GM04503 (cell line): ENCODE measurements at places on chromosomes 5 and 9.

GRCh38 chr9:127167560-127168326 is 45.3 kb upstream of the ANGPTL2 start:
- no peak for DNase-seq

DNA sequence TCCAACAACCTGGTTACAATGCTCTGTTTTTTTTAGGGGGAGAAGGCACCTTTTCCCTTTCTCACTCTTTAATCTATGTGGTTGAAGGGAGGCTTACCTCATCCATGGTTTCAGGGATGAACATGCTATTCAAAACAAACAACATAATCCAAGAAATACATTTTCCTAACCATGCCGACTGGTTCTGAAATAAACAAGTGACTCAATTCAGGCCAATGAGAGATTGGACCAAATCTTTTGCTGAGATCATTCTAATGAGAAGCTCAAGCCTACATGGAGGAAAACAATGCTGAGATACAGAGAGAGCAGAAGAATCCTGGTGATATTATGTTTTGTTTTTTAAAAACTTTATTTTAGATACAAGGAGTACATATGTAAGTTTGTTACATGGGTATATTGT is 46.8 kb upstream of the ELL2 start:
- DNase-seq: no peak

DNA sequence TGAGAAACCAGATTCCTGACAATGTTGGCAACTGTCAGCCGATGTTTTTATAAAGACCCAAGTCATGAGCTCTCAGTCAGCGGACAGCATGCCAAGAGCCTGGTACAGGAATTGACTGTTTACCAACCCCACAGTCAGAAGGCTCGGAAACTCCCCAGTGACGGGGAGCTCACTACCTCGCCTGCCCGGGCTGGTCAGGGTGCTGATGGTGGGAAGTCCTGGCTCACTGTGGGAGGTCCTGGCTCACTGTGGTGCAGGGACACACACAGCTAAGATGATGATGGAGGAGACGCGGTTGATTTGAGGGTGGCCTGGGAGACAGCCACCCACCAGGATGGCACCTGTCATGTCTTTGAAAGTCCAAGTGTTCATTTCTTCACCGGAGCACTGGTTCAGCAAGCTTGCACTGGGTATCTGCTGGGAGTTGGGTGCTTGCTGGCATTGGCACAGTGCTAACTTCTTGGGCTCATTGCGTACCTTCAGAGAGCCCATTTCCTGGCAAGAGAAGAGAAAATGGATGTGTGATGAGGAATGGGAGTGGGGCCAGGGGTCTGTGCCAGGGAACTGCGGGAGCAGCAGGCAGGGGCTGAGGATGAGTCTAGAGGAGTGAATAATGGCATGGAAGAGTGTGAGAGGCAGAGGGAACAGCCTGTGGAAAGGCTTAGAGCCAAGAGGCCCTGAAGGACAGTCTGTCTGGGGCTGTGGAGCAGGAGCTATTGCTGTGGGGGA is 15.3 kb downstream of the ASS1 start:
- no peak for DNase-seq

GRCh38 chr9:131464354-131465000 is 38.2 kb upstream of the POMT1 start:
- DNase-seq: no peak

DNA sequence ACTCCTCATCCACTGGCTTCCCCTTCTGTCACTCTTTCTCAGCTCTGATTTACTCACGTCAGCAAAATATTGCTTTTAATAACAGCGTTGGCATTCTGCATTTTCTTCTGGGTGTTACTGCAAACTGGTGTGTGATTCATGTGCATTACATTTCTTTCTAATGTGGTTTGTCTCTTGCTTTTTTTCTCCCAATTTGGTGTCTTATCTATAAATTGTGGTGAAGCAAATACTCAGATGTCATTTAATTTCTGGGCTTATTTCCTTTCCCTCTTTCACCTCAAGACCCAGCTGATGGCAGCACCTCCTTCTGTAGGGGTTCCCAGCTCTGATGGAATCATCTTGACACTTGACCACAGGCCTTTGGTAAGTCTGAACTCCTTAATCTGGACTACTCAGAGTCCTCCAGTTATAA is 180.7 kb upstream of the ZNF618 start:
- no peak for DNase-seq

GRCh38 chr9:121289026-121289771 is 21.2 kb downstream of the GSN start:
- no peak for DNase-seq

GRCh38 chr9:130448035-130448624 is 3.4 kb downstream of the ASS1 start:
- DNase-seq: no peak

- no peak for DNase-seq
These were observed 29.5 kb upstream of the SMU1 start for GRCh38 chr9:33105959-33106358.

- DNase-seq: no peak
These were observed at the start of gene PROB1 for GRCh38 chr5:139394654-139395566. PROB1 (minus strand) TSS chr5:139395104; CDS start chr5:139395081, 23 bp downstream.

DNA sequence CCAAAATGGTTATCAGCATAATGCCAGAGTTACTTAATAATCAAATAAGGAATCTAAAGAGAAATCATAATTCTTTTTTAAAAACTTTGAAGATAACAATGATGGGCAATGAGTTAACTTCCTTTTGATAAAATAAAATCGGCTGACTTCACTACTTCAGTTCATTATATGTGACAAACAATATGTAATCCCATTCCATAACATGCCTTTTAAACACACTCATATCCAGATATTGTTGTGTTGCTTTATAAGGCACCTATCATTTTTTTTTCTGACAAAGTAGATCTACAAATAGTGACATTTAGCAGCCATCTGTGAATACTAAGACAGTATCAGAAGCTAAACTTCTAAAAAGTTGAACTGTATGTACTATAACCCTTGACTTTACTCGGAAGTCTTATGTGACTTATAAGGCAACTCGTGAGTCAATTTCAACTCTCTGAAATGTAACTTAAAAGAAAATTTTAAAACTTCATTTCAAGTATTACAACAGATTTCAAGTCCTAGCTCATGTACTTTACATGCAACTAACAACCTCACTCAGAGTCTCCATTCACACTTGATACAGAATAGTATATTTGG is 7.5 kb downstream of the ADAMTS6 start:
- no peak for DNase-seq

DNA sequence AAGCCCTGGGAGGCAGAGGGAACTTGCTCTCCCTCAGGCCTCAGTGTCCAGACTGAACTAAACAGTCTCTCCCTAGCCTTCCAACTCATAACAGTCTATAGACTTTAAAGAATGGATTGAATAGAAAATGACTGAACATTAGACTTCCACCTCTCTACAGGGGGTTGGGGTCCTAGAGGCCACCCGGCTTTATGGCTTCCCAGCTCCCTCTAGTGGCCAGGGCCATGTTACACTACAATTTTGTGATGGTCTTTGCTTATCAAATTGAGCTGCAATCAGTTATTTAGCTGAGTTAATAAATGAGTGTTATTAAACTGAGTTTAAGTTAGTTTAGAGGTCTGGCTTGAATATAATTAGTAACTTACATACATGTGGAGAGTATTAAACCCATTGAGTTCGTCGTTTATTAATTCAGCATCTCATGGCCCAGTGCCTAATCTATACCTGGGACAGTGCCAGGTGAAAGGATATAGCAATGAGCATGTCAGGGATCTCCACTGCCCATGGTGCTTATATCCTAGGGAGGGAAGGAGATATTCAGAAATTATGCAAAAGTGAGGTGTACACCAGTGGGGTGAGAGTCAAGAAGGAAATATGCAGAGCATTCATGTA is 105.2 kb downstream of the SH3TC2 start:
- DNase-seq: no peak

DNA sequence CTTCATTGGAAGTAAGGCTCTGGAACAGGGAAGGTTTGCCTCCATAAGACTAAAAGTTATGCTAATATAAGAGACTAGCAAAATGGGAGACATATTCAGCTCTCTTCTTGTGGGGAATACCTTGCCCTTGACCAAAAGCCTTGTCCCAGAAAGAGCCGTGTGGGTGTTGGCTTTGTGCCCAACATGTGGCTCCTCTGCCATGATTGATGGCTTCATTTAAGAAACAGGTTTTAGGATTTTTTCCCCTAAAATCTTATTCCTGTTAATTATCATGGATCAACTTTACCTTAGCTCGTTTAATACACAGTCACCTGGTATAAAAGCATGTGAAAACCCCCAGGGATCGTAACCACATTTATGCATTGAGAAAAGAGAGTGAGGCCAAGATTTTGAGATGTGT is 38.9 kb downstream of the DOCK8 start:
- DNase-seq: no peak

- DNase-seq: no peak
These were observed 36.8 kb downstream of the EGR1 start for GRCh38 chr5:138502121-138502520.

- DNase-seq: no peak
These were observed 1.9 kb upstream of the SNAPC3 start for GRCh38 chr9:15420796-15421195.

GRCh38 chr5:172410662-172411483 is 43.5 kb downstream of the SH3PXD2B start:
- no peak for DNase-seq

- DNase-seq: no peak
These were observed 6.7 kb downstream of the ECM2 start for GRCh38 chr9:92529124-92529523.

GRCh38 chr5:129382921-129383672 is 77.0 kb upstream of the ADAMTS19 start:
- DNase-seq: no peak

DNA sequence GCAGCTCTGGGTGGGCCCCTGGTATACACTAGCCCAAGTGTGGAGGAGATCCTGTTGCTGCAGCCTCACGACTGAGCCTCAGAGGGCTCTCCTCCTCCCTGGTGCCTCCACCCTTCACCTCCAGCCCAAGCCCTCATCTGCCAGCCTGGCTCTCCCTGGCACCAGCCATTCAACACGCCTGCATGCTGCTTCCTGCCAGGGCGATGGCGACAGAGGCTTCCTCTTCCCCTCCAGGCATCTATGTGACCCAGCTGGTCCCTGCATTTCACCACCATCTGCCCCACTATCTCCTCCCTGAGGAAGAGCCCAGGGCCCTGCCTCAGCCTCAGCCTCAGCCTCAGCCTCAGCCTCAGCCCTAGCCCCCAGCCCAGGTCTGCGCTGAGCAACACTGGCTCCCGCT is 54.8 kb upstream of the ANGPTL2 start:
- no peak for DNase-seq

DNA sequence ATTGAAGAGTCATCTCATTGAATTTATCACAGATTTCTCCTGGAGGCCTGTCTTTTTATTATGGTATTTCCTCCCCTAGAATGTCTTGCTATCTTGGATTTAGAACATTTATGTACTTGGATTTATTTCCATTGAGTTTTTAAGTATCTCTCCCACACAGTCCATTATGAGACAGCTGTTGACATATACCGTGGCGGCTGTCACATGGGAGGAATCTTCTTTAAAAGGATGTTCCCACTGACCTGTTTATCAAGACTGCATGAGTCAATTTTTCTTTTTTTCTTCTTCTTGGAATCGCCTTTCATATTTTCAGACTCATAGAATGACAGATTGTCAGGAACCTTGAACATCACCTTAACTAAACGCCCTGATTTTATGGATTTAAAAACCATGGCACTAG is 2.9 kb upstream of the CAVIN4 start:
- no peak for DNase-seq

DNA sequence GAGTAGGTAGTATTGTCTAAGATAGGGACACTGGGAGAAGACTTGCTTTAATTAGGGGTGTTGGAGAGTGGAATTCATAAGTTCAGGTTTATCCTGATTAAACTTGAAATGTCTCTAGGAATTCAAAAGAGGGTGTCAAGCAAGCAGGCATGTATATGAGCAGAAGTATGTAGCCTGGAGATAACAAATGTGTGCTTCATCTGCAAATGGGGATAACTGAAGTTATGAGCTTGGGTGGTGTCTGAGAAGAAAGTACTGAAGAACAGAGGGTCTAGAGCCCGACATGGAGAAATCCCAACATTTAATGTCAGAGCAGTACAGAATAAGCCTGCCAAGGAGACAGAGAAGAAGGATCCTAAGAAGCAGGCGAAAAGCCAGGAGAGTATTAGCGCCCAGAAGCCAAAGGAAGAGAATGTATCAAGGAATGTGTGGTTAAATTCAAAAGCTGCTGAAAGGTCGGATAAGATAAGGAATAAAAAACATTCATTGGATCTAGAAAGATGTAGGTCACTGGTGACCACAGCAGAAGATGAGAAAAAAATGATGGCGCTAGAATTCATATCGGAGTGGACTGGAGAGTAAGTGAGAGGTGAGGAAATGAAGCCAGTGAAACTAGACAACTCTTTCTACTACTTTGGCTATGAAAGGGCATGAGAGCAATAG is 401.5 kb upstream of the PIK3R1 start:
- DNase-seq: no peak

DNA sequence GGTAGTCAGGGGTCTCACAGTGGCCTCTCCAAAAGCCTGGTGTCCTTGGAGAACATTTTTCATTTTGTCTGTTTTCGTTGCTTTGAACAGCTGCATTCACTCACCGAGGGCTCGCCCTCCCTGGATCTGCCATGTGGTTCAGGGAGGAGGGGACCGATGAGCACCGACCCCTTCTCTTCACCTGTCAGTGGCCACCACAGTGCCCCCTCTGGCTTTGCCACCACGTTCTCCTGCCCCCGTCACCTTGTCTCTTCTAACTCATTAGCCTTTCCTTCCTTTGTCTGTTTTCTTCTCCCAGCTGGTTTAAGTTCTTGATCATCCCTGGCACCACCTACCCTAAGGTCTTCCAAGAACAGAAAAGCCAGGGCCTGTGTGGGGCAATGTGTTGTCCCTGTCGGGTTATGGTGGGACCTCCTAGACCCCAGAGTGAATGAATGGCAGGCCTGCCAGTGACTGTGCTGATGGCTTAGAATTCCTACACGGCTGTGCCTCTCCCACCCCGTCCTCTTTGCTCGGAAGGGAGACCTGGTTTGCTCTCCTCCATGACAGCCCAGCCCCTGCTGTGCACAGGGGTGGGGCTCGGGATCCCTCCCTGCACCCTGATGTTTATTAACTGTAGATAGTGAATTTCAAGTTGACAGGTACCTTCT is 90.0 kb downstream of the ANKRD33B start:
- no peak for DNase-seq

- DNase-seq: no peak
These were observed 306.4 kb downstream of the ZSWIM6 start for GRCh38 chr5:61638476-61638875.

DNA sequence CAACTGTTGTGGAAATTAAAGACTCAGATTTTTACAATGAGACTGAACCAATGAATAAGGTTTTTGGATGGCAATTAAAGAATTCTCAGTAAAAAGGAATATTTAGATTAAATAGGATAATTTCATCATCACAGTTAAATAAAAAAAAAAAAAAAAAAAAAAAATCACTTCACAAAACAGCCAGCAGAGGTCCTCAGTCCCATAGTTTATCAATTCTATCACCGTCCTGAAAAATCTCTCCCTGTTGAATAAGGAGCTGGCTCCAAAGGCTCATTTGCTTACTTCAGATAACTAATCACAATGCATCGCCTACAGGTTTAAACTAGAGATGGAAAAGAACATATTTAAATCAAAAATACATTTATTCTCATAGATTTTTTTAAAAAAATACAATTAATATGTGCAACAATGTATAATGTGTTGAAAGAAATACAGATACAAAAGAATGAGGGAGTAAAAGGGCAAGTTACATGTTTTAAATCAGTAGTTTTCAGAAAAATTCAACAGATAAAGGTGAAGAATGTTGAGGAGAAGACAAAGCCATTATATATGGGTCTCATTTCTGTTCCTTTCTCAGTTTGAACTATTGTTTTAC is 175.8 kb upstream of the CHD1 start:
- DNase-seq: no peak

- DNase-seq: peak; percentile 94
These were observed 11.0 kb upstream of the SH3RF2 start for GRCh38 chr5:145925353-145925752.

GRCh38 chr5:75239681-75240080 is 3.0 kb upstream of the ANKRD31 start:
- DNase-seq: no peak
